Tibial nerve (tissue), 4 donors: ENCODE measurements at places on chromosomes 7 and 10. TPM values are rescaled to one million over a fixed set of nuclear protein-coding genes. Genes with fewer than 3 reads are reported as not detected.

The CPED1 gene
- total RNA-seq, result 32.1 TPM

DNA sequence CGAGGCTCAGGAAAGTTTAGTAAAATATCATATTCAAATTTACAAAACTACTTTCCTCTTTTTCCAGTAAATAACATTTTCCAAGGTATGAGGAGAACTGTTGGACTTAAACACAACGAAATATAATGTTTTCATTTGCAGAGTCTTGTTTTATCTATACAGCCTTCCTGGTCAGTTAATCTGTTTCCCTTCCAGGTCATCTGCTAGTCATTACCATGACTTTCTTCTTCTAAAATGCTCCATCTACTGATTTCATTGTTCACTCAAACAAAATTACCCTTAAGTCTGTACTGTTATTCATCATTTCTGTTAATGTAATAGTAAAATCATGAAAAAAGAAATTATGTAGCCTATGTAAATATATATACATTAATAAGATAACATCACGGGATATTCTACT lies 69.8 kb downstream of the GNAI1 start:
- no peak for DNase-seq

DNA sequence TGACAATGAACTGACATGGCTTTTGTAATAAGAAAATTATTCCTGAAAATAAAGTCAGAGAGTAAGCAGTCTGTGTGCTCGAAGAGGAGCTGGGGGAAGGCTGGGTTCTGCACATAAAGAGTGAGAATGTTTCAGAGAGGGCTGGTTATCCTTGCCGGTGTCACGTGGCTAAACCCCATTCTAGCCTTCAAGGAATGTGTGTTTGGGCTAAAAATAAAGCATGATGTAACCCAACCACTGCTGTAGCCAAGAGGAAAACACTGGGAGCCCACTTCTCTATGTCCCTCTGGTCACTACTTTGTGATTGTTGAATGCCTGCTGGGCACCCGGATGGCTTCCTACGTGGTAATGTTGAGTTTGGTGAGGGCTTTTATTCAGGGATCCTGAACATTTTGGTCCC lies 23.5 kb downstream of the WDFY4 start:
- DNase-seq, result no peak

DNA sequence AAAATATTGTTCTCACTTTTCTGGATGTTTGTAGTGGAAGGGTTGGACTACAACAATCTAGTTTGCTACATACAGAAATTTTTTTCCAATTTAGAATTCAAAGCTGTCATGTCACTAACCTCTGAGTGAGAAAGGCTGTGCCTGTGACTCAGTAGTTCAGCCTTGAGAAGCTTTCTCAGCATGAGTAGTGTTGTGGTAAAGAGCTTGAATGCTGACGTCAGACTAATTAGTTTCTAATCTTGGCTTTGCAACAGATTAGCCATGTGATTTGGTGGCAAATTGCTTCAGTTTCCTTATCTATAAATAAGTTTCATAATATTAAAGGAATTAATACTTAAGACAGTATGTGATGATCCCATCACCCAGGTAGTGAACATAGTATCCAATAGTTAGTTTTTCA lies 83.8 kb downstream of the ABCA13 start:
- no peak for DNase-seq

The NEURL1 gene
- not detected for total RNA-seq

DNA sequence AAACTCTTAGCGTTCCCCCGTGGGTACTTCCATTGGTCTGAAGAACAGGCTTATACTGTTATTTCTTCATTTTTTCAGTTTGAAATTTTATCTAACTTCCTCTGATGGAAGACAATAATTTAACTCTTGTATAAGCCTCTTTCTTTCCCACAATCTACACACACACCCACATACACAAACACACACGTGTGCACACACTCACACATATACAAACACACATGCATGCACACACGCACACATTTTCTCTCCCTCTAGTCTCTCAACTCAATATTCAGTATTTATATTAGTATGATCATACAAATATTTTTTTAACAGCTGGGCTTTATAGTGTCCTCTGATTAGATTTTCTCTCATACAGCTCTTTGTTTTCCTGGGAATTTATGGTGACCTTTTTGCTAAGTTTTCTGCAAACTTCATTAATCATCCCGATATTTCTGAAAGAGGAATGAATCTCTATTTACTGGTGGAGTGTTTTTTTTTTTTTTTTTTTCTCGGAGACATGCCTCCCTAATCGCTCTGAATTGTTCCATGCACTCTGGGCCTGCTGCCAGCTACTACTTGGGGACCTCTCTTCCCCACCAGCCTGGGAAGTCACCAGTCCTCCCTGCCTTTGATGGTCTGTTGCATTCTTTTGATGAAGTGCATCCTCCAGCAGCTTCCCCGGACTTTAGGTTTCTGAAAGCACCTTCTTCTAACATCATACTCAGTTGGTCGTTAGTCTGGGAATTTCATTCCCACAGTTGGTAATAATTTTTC lies 75.5 kb downstream of the ZNF777 start:
- DNase-seq, result no peak

The CCL26 gene
- total RNA-seq, result not detected

The CPA1 gene
- total RNA-seq, result 5.5 TPM

DNA sequence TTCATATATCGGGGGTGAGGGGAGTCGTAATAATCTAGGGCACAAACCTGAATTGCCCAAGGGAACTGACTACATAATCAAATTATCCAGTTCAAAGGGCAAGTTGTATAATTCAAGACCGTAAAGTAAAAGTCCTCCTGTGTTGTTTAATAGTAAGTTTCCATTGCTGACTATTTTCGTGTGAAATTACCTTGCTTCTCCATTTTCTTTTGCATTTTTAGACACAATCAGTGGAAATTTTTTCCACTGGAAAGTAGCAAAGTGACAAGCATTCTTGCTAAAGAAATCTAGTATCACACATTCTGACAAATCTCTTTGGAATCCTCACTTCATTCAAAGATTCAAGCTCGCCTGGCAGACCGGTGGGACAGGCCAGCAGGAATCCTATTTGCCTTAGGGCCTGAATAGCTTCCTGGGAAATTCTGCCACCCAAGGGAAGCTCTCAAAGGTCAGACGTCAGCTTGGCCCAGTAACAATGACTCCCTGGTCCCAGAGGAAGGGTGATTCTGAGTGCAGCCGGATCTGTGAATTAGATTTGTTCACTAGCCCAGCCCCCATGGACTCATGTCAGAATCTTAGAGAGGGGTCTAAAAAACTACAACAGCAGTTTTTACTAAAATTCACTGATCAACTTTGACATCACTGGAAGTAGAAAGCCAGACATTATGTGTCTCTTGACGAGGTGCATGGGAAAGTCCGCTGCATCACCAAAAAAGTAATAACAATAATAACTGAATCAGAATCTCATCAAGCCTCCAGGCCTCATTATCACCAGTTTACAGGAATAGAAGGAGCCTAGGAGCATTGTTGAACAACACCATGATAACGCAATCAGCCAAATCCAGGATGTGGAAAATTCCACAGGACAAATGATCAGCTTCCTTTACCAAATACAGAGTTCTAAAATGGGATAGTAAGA lies 161.0 kb downstream of the SKIDA1 start:
- DNase-seq, result no peak

- DNase-seq, result no peak
These were observed at the start of gene OPALIN for GRCh38 chr10:96358851-96359540. Gene OPALIN (minus strand): TSS chr10:96359002. CDS start chr10:96358896, 106 bp downstream.

DNA sequence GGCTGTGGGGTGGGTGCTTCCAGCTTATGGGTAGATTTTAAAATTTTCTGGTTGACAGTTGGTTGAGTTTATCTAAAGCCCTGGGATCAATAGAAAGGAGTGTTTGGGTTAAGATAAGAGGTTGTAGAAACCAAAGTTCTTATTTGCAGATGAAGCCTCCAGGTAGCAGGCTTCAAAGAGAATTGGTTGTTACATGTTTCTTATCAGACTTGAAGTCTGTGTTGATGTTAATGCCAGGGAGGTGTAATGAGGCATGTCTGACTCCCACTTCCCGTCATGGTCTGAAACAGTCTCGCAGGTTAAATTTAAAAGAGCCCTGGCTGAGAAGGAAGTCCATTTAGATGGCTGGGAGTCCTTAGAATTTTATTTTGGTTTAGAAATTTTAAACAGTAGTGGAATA lies 165.2 kb upstream of the TMEM72 start:
- DNase-seq, result no peak

DNA sequence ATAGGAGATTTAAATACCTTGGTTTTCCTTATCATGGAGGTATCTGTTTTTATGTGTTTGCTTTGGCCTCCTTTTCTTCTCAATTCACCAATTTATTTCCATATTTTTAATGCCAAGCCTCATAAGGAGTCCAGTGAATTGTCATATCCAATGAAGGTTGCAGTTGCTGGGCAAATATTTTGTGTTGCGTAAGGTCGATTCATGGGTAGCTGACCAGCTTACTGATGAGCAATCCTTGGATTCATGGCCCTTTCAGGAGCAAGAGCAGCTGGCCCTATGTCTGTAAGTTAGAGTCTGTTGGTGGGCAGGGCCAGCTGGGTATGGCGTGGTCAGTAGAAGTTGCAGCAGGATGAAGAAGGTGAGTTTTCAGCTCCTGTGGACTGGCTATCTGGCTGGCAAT lies 182.9 kb downstream of the PFKFB3 start:
- no peak for DNase-seq
